Liver (tissue), 10 donors: ENCODE measurements at places on chromosomes 6 and 20. TPM values are rescaled to one million over a fixed set of nuclear protein-coding genes. Genes with fewer than 3 reads are reported as not detected.

ZNF311 gene
- total RNA-seq: 1.1 TPM

PGBD1 gene
- total RNA-seq: 1.0 TPM

POFUT1 gene
- 43.3 TPM for total RNA-seq

KCNB1 gene
- total RNA-seq: 0.33 TPM

WFDC12 gene
- total RNA-seq: not detected

GPX5 gene
- not detected for total RNA-seq

MTFR2 gene
- total RNA-seq: 3.6 TPM

UBE2V1 gene
- 27.9 TPM for total RNA-seq

ADGRB3 gene
- total RNA-seq: 2.3 TPM

SIRPG gene
- 0.42 TPM for total RNA-seq

GRCh38 chr20:59938696-59939051, 1.4 kb downstream of the PPP1R3D start:
- no peaks in the 10 kb centered on the region for H3K27me3 ChIP-seq
- no peak for DNase-seq
- no peak overlapping the region for H3K27ac ChIP-seq

GRCh38 chr6:165937564-165938358, 229.9 kb downstream of the TBXT start:
- H3K4me3 ChIP-seq: no peak overlapping the region
- H3K36me3 ChIP-seq: no peaks in the 10 kb centered on the region
- H3K27ac ChIP-seq: no peak overlapping the region
- H3K27me3 ChIP-seq: no peaks in the 10 kb centered on the region

DNA sequence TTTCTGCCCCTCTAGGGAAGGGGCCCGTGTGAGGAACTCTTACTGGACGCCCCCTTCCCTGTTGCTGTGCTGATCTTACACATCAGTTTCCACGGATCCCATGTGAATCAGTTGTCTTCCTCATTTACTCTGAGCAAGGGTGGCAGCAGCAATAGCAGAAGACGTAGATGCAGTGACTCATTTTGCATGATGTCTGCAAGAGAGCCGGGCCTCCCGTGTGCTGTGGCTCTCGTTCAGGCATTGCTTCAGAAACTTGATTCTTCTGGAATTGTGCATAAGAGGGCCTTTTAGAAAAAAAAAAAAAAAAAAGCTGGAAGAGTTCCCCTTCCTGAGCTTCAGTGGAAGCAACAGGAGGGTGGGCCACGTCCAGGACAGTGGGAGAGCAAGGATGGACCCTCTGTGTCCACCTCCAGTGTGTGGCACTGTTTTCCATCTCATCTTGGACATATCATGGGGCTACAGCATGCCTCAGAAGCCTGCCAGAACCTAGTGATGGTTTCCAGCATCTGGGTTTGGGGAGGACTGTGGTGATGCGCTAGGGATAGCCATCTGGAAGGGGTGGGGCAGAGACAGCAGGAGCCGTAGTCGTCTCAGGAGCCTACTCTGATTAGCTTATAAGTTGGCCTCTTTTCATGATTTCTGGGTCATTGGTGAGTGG, 62.1 kb downstream of the FOXO3 start:
- H3K4me1 ChIP-seq: peaks cover 70% of the 10 kb centered on the region
- peak overlapping the region; percentile 33 for H3K27ac ChIP-seq
- H3K27me3 ChIP-seq: no peaks in the 10 kb centered on the region
- DNase-seq: no peak
- H3K36me3 ChIP-seq: no peaks in the 10 kb centered on the region

DNA sequence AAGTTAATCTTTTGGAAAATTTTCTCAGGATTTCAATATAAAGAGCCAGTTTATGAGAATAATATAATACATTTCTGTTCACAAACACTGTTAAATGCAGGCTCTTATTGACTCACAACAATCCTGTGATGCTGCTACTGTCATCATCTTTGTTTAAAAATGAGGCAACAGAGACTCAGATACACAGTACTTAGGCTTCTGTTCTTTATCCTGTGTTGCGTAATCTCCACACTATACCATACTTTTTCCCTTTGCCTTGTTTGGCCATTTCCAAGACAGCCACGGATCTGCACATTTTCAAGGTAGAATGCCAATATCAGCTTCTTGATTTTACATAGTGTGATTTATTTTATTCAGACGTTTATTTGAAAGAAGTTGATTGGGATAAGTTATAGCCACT, 699.0 kb upstream of the CITED2 start:
- H3K4me1 ChIP-seq: peaks cover 13% of the 10 kb centered on the region
- no peak for DNase-seq
- H3K36me3 ChIP-seq: no peaks in the 10 kb centered on the region
- no peak overlapping the region for H3K4me3 ChIP-seq
- H3K27ac ChIP-seq: no peak overlapping the region

- no peak overlapping the region for H3K27ac ChIP-seq
- no peak for DNase-seq
- H3K27me3 ChIP-seq: no peaks in the 10 kb centered on the region
- H3K4me3 ChIP-seq: no peak overlapping the region
These were observed 140.8 kb downstream of the ALDH8A1 start for GRCh38 chr6:134809130-134809529.

GRCh38 chr20:4959592-4959991, 41.7 kb downstream of the SLC23A2 start:
- H3K36me3 ChIP-seq: no peaks in the 10 kb centered on the region
- H3K4me3 ChIP-seq: no peak overlapping the region
- no peaks in the 10 kb centered on the region for H3K27me3 ChIP-seq
- H3K27ac ChIP-seq: peak overlapping the region; percentile 78
- H3K4me1 ChIP-seq: peaks cover 32% of the 10 kb centered on the region

GRCh38 chr20:6680441-6680840, 87.0 kb upstream of the BMP2 start:
- no peak for DNase-seq
- no peaks in the 10 kb centered on the region for H3K36me3 ChIP-seq
- no peaks in the 10 kb centered on the region for H3K4me1 ChIP-seq
- no peaks in the 10 kb centered on the region for H3K27me3 ChIP-seq
- no peak overlapping the region for H3K4me3 ChIP-seq

- no peak overlapping the region for H3K27ac ChIP-seq
- no peaks in the 10 kb centered on the region for H3K36me3 ChIP-seq
These were observed 23.8 kb downstream of the PRSS35 start for GRCh38 chr6:83536034-83536646.

DNA sequence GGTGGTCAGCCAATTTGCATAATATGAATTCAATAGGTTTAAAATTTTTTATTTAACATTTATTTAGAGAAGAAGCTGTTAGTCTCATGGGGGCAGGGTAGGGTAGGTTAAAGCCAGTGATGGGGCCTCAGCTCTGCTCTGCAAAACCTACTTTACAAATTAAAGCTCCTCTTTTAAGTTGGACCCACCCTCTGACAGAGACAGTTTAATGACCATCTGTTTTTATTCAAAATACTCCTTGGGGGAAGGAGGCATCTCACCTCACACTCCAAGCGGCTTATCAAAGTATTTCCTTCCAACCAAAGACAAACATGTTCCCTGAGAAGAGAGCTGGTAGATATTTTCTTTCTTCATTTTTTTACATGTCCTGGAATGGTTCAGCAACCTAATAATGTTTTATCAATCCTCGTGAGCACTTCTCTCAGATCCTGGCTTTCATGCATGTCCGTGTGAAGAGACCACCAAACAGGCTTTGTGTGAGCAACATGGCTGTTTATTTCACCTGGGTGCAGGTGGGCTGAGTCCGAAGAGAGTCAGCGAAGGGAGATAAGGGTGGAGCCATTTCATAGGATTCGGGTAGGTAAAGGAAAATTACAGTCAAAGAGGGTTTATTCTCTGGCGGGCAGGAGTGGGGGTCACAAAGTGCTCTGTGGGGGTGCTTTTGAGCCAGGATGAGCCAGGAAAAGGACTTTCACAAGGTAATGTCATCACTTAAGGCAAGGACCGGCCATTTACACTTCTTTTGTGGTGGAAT, 184.7 kb downstream of the GJA1 start:
- H3K4me1 ChIP-seq: no peaks in the 10 kb centered on the region
- H3K4me3 ChIP-seq: no peak overlapping the region
- H3K27me3 ChIP-seq: no peaks in the 10 kb centered on the region
- no peak for DNase-seq
- no peaks in the 10 kb centered on the region for H3K36me3 ChIP-seq

- peaks cover 36% of the 10 kb centered on the region for H3K4me1 ChIP-seq
- H3K27ac ChIP-seq: no peak overlapping the region
- no peak for DNase-seq
These were observed 17.2 kb downstream of the SNX14 start for GRCh38 chr6:85576476-85576875.

DNA sequence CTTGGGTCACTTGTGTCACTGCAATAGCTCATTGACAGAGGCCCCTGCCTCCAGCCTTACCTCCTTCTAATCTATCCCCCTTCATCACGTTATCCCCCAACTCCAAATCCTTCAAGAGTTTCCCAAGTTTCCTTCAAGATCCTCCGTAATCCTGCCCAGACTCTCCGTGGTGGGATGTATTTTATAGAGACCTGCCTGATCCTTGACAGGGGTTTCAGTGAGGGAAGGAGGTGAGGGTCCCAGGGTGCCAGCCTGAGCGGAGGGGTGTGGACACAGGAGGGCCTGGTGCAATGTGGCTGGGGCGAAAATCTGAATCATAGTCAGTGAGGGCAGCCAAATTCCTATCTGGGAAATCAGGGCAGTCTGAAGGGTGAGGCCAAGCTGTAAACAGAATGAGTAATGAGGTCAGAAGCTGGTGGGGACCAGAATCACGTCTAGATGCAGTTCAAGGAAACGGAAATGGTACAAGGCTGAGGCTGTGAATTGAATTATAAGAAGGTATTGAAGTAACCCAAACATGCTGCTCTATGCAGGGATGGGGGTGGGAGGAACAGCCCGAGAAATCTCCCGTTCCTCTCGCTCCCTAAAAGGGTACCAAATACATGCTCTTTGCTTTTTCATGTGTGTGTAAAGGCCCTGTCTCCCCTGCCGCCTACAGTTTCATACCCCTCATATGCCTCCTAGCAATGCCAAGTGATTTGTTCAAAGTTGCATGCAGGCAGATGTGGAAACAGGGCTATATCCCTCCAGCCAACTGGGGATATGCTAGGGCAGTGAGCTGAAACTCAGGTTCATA, 35.4 kb upstream of the PIM1 start:
- peak overlapping the region; percentile 61 for H3K27ac ChIP-seq
- no peak overlapping the region for H3K4me3 ChIP-seq
- no peaks in the 10 kb centered on the region for H3K27me3 ChIP-seq
- H3K36me3 ChIP-seq: no peaks in the 10 kb centered on the region

DNA sequence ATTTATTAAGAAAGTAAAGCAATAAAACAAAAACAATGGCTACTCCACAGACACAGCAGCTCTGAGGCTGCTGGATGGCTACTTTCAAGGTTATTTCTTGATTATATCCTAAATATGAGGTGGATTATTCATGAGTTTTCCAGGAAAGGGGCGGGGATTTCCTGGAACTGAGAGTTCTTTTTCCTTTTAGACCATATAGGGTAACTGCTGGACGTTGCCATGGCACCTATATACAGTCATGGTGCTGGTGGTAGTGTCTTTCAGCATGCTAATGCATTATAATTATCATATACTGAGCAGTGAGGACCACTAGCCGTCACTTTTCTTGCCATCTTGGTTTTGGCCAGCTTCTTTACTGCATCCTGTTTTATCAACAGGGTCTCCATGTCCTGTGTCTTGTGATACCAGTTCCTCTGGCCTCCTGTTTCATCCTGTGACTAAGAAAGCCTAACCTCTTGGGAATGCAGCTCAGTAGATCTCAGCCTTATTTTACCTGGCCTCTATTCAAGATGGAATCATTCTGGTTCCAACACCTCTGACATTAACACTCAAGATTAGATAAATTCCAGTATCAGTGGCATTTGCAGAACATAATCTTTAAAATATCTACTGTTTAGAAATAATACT, 32.3 kb upstream of the TRDN start:
- H3K4me3 ChIP-seq: no peak overlapping the region
- no peak for DNase-seq
- no peaks in the 10 kb centered on the region for H3K36me3 ChIP-seq
- no peaks in the 10 kb centered on the region for H3K27me3 ChIP-seq

- peak overlapping the region; percentile 75 for H3K4me3 ChIP-seq
- no peaks in the 10 kb centered on the region for H3K36me3 ChIP-seq
- peak; percentile 85 for DNase-seq
- no peaks in the 10 kb centered on the region for H3K27me3 ChIP-seq
- peak overlapping the region; percentile 94 for H3K27ac ChIP-seq
These were observed 38.9 kb downstream of the OR2B2 start for GRCh38 chr6:27873021-27873940.

- H3K4me3 ChIP-seq: no peak overlapping the region
- no peaks in the 10 kb centered on the region for H3K27me3 ChIP-seq
- H3K27ac ChIP-seq: no peak overlapping the region
- H3K36me3 ChIP-seq: no peaks in the 10 kb centered on the region
- H3K4me1 ChIP-seq: peaks cover 20% of the 10 kb centered on the region
These were observed 28.5 kb upstream of the EFHC1 start for GRCh38 chr6:52391599-52391998.

DNA sequence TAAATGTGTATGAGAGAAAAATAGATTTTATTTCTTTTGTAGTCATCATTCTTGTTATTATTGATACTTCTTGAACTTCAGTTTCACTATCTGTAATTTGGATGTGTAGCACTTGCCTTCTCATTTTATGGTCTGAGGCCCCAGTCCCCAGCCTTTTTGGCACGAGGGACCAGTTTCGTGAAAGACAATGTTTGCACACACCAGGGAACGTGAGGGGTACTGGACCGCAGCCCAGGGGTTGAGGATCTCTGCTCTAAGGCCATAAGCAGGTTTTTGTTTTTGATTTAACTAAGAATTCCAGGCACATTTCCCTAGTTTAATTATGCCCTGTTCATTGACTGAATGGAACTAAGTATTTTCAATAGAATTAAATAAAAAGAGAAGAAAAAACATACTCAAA, 261.5 kb downstream of the BMP2 start:
- H3K4me3 ChIP-seq: no peak overlapping the region
- DNase-seq: no peak
- no peaks in the 10 kb centered on the region for H3K27me3 ChIP-seq
- H3K27ac ChIP-seq: no peak overlapping the region
- no peaks in the 10 kb centered on the region for H3K4me1 ChIP-seq
- no peaks in the 10 kb centered on the region for H3K36me3 ChIP-seq
